Activated T-cell treated with anti-CD3 and anti-CD28 coated beads, Interleukin-2, amount 50 U/mL, for 48 hours (primary cell): ENCODE measurements at places on chromosomes 13 and 19.

- no peak for DNase-seq
Observed at GRCh38 chr19:41159881-41160280, 33.1 kb upstream of the CYP2S1 start.

DNA sequence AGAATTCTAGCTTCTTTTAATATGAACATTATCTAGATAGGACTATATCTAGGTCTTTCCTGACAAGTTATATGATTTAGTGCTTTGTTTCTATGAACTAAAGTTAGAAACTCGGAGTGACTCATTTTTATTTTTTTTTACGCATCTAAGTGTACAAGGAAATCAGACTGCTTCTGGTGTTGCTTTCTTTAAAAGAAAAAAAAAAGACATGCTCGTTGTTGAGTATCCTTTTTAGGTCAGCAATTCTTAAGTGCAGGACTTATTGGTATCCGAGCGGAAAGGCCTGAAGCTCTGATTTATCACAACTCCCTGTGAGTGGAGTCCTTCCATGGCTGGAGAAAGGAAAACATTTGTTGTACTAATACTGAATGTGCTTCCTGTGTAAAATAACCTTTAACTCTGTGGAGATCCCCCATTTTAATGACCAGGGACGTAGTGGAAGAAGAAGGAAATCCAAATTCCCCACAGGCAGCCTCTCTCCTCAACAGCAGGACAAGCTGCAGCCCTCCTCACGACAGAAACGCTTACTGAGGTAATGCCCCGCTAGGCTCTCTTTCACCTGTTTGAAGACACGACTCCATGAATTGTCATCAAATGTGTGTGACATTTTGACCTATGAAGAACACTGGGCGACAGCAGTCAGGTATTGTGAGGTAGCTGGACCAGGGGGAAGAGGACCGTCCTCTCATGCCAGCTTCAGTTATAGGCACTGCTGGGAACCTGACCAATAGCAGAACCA is 17.9 kb upstream of the POMP start:
- no peak for DNase-seq

DNA sequence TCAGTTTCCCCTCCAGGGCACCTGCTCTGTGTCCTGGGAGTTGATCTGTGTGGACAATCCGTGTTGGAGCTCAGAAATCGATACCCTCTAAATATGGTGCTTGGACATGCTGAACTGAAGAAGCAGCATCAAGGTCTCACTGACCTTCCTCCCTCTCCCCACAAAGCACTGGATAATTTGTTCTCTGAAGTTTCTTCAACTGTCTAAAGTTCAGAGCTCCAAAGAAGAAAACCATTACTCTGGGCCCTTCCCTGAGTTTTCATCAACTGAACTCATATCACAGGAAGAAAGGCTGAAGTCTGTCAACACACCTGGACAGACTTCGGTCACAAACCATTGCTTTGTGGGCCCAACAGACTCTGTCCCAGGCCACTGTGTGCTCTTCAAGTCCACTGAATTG is 132.1 kb downstream of the RGCC start:
- no peak for DNase-seq

DNA sequence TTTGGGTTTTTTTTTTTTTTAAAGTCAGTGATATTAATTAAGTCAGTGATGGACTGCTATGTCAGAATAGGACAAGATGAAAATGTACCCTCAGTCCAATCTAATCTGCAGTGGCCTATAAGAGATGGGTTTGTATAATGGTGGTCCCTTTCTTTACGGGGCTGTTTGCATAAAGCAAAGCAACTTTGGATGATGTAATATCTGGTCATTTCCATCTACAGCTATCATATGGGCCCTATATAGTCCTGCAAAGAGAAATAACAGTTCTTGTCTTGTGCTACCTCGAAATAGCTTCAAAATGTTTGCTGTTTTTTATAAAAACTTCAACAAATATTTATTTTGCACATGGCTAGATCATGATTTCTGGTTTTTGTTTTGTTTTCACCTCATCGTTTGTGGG is 20.2 kb upstream of the POMP start:
- no peak for DNase-seq

- DNase-seq, result no peak
Observed at GRCh38 chr13:106560821-106561220, 7.1 kb downstream of the ARGLU1 start.
